ENCODE measurements at places on chromosomes 2 and 18.

DNA sequence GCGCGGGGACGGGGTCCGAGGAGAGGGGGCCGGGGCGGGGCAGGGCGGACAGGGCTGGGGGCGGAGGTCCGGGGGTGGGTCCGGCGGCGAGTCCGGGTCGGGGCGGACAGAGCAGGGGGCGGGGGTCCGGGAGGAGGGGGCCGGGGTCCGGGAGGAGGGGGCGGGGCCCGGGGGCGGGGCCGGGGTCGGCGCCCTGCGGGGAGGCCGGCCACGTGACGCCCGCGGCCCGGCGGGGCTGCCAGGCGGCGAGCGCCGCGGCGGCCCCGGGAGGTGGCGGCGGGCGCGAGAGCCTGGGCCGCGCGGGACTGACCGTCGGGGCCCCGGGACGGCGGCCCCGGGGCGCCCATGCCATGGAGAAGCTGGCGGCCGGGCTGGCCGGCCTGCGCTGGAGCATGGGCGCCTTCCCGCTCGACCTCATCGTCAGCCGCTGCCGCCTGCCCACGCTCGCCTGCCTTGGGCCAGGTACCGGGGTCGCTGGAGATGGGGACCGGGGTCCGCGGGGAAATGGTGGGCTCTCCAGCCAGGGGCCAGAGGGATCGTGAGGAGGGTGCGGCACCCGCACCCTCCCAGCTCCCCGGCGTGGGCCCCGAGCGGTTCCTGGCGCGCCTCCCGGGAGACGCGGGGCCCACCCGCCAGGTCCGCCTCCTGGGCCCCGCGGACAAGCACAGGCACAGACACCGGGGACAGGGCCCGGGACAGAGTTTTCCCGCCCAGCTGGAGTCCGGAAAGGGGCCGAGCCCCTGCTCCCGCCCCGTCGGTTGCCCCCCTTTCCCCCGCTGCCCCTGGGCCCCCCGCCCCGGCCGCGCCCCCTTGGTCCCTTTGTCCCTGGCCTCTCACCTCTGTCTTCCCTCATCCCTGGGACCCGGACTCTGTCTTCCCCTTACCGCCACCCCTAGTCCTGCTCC is at the start of gene GAREM2:
GAREM2 (plus strand) TSS at position 218 of the 905 bp plus-strand sequence; CDS start at position 351, 133 bp downstream.
- no peak for DNase-seq

- DNase-seq: no peak
Observed at GRCh38 chr18:4024702-4025101, 430.4 kb downstream of the DLGAP1 start.

- DNase-seq: no peak
Observed at GRCh38 chr2:23445450-23445868, 60.5 kb downstream of the KLHL29 start.

- no peak for DNase-seq
Observed at GRCh38 chr2:16570516-16570915, 95.1 kb downstream of the CYRIA start.

- no peak for DNase-seq
Observed at GRCh38 chr2:96396095-96396494, 60.5 kb downstream of the NCAPH start.

- DNase-seq: no peak
Observed at GRCh38 chr2:165022781-165023180, 67.5 kb upstream of the SLC38A11 start.

DNA sequence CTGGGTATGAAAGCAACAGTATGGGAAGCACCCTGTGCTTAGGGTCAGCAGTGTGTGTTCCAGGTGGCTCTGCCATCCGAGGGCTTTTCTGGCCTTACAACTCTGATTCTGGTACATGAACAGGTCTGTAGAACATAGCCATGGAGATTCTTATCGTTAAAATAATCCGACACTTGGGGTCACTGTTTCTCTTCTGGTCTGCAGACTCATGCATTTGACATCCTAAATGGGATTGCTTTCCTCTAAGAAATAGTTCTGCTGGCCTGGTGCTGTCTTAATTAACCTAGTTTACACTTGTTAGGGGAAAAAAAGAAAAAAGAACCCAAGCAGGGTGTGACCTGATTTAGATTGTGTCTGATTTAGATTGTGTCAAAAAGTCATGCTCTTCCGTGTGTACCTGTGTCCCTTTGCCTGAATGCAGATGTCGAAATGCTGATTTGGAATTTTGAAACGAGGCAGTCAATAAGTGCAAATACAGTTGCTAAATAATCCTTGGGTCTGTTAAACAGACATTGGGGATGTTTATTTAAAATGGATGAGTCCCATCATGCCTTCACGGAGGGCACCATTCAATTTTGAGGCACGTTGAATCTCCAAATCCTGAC is 59.6 kb downstream of the TRPM8 start:
- DNase-seq: no peak

- DNase-seq: no peak
Observed at GRCh38 chr2:30217644-30218337, 13.5 kb upstream of the LBH start.

DNA sequence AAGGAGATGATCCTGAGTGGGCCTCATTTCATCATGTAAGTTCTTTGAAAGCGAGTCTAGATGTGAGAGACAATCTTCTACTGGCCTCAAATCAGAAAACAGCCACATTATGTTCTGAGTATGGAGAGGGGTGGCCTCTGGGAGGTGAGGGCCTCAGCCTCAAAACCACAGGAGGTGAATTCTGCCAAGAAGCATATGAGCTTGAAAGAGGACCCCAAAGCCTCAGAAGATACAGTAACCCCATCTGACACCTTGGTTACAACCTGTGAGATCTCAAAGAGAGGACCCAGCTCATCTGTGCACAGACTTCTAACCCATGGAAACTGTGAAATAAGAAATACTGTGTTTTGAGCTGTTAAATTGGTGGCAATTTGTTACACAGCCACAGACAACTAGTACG is 200.1 kb downstream of the ARHGAP15 start:
- no peak for DNase-seq

- DNase-seq: no peak
Observed at GRCh38 chr2:37555457-37555856, 116.0 kb downstream of the CDC42EP3 start.

DNA sequence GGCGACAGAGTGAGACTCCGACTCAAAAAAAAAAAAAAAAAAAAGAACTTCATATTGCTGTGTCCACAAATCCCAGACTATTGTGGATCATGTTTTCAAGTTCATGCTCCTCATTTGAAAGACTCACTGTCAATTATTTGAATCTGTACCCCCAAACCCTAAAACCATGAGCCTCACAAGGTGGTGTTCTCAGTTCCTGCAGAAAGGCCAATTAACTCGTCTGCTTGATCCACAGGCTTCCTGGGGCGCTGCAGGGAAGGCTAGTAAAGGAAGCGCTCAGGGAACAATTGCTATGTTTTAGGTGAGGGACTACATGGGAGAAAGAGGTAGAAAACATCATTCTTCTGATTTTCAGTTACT is 396.8 kb upstream of the NETO1 start:
- DNase-seq: no peak

- DNase-seq: no peak
Observed at GRCh38 chr2:144452989-144453336, 67.0 kb downstream of the ZEB2 start.

DNA sequence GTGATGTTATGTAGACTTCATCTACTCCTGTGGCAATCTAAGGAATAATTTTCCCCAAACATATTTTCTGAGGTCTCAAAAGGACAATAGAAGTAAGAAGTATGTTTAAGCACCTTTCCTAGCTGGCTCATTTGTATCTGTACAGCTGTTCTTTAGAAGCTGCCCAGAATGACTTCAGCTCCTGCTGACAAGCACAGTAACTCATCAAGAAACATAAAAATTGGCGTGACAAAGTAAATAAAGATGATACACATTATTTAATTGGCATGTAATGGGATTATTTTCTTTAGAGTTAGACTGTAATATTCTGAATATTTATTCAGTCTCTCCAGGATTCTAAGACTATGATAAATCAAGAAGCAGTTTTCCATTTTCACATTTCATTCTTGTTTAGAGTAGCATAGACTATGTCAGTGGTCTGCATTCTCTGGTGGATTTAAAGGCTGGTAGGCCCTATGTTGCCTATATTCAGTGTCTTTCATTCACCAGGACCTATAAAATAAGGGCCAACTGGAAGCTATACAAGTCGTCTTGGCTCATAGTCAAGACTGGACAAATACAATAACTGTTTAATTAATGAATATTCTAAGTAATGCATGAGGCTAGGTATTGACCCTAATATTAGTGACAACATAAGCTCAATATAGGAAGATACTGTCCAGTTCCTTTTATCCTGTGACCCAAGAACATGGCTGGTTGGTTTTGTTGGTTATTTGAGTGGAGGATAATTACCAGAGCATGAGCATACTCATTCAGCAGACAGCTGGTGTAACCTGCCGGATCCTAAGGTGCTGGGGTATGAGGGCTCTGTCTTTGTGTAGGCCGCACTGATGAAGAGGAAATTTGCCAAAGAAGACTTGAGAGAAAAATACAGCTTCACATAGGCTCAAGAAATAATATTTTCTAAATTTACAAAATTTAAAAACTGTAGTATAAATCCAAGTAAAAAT is 107.0 kb downstream of the PDE1A start:
- DNase-seq: no peak

GRCh38 chr18:27921904-27922751 is 254.8 kb downstream of the CDH2 start:
- DNase-seq: no peak

DNA sequence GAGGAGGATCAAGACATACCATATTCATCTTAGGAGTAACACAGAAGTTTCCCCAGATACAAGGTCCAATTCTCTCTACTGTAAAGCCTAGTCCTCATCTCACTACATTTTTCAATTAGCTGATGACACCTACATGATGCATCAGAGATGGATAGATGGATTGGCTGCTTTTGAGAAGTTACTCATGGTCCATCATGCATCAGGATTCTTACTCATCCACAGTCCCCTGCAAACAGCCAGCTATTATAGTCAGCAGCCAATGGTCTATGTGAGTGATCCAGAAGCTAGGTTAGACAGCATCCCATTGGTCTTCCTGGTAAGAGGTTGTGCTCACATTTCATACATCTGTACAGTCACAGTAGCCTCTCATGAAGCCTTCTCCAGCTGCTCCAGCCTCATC is 154.5 kb upstream of the NRP2 start:
- no peak for DNase-seq

DNA sequence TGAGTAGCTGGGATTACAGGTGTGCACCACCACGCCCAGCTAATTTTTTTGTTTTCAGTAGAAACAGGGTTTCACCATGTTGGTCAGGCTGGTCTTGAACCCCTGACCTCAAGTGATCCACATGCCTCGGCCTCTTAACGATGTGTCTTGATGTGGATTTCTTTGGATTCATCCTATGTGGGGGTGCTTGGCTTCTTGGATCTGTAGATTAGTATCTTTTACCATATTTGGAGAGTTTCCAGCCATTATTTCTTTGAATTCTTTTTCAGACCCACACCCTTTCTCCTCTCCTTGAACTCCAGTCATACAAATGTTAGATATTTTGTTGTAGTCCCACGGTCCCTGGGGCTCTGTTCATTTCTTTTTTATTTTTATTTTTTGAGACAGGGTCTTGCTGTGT is 6.8 kb upstream of the TOGARAM2 start:
- no peak for DNase-seq

- DNase-seq: no peak
Observed at GRCh38 chr2:215410932-215411285, 25.0 kb downstream of the FN1 start.

GRCh38 chr2:176656038-176656775 is 387.0 kb downstream of the MTX2 start:
- no peak for DNase-seq

DNA sequence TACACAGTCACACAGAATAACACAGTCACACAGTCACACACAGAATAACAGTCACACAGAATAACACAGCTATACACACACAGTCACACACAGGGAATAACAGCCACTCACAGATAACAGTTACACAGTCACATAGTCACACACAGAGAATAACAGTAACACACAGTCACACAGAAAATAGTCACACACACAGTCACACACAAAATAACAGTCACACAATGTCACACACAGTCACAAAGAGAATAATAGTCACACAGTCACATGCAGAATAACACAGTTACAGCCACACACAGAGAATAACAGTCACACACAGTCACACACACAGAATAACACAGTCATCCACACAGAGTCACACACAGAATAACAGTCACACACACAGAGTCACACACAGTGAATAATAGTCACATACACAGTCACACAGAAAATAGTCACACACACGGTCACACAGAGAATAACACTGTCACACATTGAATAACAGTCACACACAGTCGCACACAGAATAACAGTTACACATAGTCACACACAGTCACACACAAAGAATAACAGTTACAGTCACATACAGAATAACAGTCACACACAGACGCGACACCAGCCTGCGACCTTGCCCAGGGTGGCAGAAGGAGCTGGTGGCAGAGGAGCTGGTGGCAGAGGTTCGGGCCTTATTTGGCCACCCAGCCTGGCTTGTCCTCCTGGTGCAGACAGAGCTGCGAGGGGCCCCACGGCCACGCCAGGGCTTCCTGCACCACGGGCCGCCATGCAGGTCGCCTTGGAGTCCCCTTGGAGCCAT is 51.3 kb downstream of the RAMP1 start:
- no peak for DNase-seq

DNA sequence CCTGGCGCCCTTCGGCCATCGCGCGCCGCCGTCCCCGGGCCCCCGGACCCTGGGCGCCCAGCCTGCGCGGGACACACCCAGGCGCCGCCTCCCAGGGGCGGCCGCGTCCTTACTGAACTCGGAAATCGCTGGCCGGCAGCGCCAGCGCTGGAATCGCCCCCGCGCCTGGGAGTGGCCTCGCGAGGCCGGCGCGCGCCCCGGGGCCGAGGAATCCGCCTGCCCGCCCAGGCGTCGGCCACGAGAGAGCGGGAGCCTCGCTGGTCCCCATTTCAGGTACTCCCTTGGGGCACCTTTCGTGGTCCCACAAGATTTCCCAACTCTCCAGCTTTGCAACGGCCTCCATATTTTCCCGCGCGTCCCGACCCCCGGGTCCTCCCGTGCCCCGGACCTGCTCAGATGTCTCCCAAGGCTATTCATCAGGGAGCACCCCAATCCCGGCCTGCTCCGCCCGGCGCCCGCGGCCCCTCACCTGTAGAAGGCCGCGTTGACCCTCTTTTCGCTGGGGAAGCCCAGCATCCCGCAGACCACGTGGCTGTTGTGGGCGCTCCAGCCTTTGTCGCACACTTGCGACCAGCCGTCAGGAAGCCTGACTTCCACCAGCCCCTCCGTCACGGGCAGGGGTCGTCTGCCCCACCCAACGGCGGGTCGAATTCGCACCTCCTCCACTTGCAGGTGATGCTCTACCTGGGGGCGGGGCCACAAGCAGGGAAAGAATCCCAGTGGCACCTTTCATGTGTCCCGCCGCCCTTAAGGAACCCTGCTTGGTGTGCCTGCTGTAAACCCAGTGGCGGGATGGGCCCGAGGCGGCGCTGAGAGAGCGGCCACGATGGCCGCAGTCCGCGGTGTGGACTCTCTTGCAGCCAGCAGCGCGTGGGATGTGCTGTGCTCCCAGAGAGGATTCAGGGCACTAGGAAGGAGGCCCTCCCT is 4.6 kb downstream of the LOXL3 start:
- no peak for DNase-seq

DNA sequence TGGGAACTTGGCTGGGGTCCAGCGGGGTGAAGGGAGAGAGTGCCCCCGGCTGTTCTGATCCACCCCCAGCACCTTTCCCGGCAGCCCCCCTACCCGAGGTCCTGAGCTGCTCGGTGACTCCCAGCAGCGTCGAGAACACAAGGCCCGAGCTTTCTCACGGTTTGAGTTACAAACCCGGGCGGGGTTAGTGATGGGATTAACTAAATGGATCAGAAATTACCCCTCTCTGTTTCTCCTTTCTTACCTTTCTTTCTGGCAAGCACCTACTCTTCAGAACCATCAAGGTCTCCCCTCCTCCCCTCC is 139.4 kb upstream of the GPC1 start:
- DNase-seq: no peak

Measured in stimulated activated CD8-positive, alpha-beta memory T cell treated with anti-CD3 and anti-CD28 coated beads, Interleukin-7, amount 100 ng/mL, for 1 hour (primary cell).